ENCODE measurements at places on chromosomes 3 and 15.

DNA sequence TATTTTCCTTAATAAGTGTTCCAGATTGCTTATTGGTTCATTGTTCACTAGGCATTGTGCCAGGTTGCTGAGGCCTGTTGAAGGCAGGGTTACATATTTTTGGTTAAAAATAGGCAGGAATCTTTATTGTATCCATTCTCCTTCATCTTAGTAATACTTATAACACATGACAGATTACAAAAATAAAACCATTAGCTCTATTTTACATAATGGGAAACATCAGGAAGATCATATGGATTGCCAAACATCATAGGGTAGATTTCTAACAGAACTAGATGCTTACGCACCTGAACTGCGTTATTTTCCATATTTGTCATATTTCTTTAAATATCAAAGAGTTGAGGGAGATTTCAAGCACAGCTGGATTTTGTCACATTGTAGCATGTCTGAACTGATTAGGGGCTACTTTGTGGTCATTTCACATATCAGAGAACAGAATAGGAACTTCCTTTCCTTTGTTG lies 462.9 kb upstream of the SGO1 start:
- no peak for DNase-seq

GRCh38 chr15:60399246-60399915 lies 1.6 kb upstream of the ANXA2 start:
- no peak for DNase-seq

GRCh38 chr3:40240921-40241320 lies 68.6 kb upstream of the EIF1B start:
- no peak for DNase-seq

DNA sequence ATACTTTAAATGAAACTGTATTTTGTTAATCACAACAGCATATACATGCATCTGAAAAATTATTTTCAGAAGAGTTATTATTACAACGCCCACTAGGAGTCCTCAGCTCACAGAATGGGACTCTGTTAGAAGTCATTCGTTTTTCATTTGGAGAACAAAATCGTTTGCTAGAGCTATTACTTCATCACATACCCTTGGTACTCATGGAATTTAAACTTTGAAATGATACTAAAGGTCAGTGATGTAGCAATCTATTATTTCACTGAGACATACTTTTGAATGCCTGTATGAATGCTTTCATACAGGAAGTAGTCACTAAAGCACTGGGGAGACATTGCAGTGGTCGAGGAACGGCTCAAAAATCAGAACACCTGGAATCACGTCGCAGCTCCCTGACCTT lies 198.1 kb downstream of the MBNL1 start:
- DNase-seq: no peak

DNA sequence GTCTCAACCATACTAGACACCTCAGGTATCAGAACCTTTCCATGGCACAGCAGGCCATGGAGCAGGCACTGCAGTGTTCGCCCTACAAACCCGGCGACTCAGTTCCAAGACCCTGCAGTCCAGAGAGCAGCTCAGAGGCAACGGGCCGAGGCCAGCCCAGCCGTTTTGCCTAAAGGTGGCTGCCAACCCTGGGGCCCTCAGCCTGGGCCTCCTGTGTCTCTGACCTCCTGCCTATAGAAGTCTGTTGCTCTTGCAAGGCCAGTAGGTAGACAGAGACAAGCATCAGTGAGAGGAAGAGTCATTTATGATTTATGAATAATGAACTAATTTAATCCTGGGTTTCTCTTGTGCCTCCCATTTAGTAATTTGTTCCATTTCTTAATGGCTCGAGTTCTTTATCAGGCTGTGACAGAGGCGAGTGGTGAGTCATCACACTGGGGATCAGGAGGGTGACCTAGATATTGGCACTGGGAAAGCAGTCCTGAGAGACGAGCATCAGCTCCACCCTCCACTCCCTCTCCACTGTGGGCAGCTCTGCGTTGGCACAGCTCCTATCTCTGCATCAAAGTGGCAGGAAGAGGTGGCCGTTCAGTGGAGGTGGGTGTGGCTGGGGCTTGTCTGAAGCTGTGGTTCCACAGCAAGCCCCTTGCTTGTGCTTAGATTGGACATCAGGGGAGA lies 79.8 kb downstream of the ABHD5 start:
- DNase-seq: peak; percentile 74
